GM12878 (cell line): ENCODE measurements at places on chromosomes 4 and X.

GRCh38 chr4:124209211-124209610 is 503.3 kb downstream of the ANKRD50 start:
- no peak for DNase-seq

DNA sequence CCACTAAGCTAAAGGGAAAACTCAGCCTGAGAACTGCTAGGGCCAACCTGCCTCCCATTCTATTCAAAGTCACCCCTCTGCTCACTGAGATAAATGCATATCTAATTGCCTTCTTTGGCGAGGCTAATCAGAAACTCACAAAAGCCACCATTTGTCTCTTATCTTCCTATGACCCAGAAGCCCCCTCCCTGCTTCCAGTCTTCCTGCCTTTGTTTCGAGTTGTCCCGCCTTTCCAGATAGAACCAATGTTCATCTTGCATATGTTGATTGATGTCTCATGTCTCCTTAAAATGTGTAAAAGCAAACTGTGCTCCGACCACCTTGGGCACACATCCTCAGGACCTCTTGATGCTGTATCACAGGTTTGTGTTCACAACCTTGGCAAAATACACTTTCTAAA is 459.8 kb downstream of the FSTL5 start:
- no peak for DNase-seq

DNA sequence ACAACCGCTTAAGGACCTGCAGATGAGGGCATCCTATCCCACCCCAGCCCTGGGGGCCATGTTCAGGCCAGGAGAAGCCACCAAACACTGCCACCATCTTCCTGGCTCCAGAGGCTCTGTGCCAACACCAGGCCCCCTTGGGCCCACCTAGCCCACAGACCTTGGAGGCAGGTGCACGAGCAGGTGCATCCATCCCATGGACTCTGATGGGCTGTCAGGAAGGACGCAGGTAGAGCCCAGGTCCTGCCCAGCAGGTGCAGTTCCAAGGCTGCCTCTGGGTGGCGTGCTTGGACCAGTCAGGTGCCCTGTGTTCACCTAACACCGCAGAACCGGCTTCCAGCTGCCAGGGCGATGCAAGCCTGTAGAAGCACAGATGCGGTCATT is 22.8 kb upstream of the PDE6B start:
- no peak for DNase-seq

- no peak for DNase-seq
Measured at GRCh38 chr4:139454111-139455045, at the start of gene RAB33B. Gene RAB33B (plus strand): TSS chr4:139454121. CDS start chr4:139454196, 75 bp downstream.

GRCh38 chr4:130479020-130479419 is 1383.1 kb downstream of the C4orf33 start:
- no peak for DNase-seq

DNA sequence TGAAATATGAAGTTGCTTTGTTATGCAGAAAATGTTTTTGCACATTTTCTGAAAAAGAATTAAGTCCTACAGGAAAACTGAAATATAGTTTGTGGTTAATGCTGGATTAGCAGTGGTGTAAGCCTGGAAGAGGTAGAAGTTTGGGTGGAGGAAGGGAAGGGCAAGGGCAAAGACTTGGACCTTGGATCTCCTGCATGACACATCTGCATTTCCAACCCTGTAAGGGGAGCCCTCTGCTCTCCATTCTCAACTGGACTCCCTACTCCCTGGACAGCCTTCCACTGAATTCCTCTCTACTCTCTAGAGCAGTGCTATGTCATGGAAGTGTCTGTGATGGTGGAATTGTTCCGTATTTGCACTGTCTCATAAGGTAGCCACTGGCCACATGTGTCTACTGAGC is 4.6 kb downstream of the CASP6 start:
- DNase-seq: no peak

- DNase-seq: no peak
Measured at GRCh38 chr4:173500841-173501591, 29.0 kb downstream of the HAND2 start.

GRCh38 chr4:129966175-129966574 is 870.2 kb downstream of the C4orf33 start:
- DNase-seq: no peak

- DNase-seq: no peak
Measured at GRCh38 chrX:42778096-42778495, at the start of gene PPP1R2C. Gene PPP1R2C (minus strand): TSS chrX:42778163. CDS start chrX:42778079, 84 bp downstream.

- DNase-seq: no peak
Measured at GRCh38 chr4:128527946-128528576, 240.4 kb upstream of the PGRMC2 start.

GRCh38 chr4:168920441-168921065 is 89.5 kb downstream of the CBR4 start:
- no peak for DNase-seq

GRCh38 chr4:128449251-128449650 is 161.6 kb upstream of the PGRMC2 start:
- DNase-seq: no peak

GRCh38 chrX:2609431-2610238 is 81.5 kb upstream of the CD99 start:
- DNase-seq: no peak
